ENCODE measurements at places on chromosomes 6 and 20.
A peak's percentile ranks its signal among the peaks of the same experiment; 100 is the strongest.

GRCh38 chr20:20993372-20993771, 112.8 kb downstream of the LINC00237 start:
- DNase-seq: no peak

DNA sequence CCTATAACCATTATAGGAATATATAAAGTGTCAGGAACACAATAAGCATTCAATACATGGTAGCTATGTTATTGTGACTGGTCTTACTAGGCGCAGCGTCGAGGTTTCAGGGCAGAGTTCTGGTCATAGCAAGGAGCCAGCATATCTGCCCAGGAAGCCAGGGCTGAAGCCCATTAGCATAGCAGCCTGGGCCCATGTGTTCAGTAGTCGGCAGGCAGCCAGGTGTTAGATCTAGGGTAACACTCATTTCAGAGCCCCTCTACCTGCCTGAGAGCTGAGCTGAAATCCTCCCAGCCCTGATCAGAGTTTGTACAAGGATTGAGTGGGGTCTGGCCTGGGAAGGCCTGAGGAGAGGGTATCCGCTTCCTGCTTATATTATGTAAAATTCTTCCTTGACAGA, 32.1 kb downstream of the C20orf173 start:
- no peak for DNase-seq

- no peak for DNase-seq
Observed at GRCh38 chr20:60365064-60365666, 406.9 kb downstream of the CDH26 start.

DNA sequence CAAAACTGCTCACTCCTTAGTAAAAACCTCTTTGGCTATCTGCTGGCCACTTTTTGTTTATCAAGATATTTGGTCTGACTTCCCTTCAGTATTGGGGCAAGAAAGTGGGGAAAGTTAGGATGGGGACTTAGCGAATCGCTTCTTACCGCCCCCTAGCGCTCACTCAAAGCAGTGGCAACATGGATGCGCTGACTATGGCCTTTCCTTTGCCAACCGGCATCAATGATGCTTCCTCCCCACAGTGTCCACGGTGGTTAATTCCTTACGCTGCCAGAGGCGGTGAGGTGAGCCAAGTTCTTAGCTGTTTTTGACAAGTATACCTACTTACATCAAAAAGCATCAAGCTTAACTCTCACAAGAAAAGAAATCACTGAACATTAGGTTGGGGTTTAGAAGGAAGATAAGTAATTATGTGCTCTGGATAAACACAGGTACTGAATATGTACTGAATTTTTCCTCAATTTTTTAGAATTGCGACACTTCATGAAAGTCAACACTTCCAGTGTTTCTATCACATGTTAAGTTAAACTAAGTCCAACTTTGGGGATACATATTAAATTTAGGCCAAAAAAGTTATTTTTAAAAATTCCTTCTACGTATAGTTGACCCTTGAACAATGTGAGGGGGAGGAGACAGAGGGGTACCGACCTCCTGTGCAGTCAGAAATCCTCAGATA, 86.7 kb downstream of the GMDS start:
- peak; percentile 37 for DNase-seq

DNA sequence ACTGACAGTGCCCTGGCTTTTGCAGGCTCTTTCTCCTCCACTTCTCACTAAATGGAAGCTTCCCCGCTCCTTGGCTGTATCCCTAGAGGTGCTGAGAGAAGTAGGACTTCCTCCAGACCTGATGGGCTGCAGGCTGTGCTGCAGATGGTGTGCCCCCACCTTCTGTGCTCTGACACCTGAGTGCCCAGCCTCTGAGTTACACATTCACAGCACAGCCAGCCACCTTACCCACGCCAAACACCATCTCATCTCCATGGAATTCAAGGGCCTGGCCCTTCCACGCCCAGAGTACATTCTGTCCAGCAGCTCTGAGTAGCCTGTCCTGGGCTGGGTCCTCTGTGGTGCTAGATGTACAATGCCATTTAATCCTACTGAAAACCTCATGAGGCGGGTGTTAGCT, 5.3 kb downstream of the SFTA2 start:
- DNase-seq: no peak

- no peak for DNase-seq
Observed at GRCh38 chr20:41567615-41568014, 50.6 kb downstream of the CHD6 start.

- no peak for DNase-seq
Observed at GRCh38 chr20:5766085-5766764, 16.0 kb downstream of the SHLD1 start.

- peak; percentile 76 for DNase-seq
Observed at GRCh38 chr20:35821807-35822242, 50.0 kb downstream of the PHF20 start.

- no peak for DNase-seq
Observed at GRCh38 chr6:54138795-54139194, 27.6 kb downstream of the MLIP start.

DNA sequence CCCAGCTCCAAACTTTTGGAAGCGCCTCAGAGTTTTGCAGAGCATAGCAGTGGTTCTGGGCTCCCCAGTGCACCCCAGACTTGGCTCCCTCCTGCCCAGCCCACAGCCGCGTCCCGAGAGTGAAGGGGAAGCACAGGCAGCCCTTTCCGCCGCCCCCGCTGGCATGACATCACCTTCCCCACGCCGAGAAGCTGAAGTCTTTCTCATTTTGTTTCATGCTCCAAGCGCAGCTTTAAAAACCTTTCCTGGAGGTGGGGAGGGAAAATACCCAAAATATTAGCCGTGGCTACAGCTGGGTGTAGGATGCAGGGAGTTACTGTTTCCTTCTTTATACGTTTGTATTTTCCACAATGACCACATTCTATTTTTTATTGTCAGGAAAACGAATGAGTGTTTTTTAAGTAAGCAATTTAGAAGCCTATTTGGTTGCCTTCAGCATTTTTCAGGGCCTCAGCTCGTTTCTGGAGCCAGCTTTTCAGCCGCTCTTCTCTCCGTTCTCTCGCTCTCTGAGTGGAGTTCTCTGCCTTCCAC, 72.9 kb downstream of the SNX5 start:
- DNase-seq: no peak

DNA sequence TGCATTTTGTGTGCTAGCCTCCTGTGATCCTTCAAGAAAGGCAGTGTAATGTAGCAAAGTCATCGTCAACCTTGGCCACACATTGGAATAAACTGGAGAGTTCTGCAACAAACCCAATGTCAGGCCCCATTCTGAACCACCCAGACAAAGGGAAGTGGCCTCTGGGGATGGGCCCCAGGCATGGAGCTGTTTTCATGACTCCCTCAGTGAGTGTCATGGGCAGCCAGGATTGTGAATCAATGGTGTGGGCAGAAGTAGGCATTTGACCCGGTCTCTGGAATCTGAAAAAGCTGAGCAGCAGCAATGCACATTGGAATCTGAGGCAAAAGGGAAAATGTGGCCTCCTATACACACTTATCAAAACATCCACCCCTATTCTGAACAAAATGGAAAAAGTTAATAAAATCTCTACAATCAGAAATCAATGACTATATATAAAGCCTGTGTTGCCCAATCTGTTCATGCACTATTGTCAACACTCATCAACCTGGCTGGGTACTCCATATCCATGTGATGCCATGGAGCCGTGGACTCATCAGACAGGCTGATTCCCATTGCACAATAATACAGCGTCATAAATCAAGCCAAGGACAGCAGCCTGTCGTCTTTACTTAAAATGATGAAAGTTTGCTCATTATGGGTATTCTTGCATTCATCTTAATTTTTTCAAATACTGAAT, 134.9 kb upstream of the STMND1 start:
- DNase-seq: peak; percentile 40

- no peak for DNase-seq
Observed at GRCh38 chr20:10319855-10320254, 101.2 kb downstream of the SNAP25 start.

- peak; percentile 82 for DNase-seq
Observed at GRCh38 chr6:81331526-81331925, 421.0 kb downstream of the TENT5A start.

DNA sequence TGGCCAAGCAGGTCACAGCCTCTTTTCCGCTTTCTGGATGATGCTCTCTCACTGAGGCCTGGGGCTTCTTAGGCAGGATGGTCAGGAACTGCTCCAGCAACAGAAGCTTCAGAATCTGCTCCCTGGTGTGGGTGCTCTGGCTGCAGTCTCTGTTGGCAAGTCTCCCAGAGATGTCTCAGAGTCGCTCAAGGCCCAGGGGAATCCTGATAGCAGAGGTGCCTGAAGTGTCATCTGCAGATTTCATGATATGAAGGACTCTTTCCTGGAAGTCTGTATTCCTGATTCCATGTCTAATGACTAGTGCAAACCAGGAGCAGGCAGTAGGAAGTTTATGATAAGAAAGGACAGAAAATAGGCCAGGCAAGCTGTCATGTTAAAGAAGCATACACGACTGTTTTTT, 20.3 kb downstream of the ZSCAN31 start:
- peak; percentile 13 for DNase-seq

DNA sequence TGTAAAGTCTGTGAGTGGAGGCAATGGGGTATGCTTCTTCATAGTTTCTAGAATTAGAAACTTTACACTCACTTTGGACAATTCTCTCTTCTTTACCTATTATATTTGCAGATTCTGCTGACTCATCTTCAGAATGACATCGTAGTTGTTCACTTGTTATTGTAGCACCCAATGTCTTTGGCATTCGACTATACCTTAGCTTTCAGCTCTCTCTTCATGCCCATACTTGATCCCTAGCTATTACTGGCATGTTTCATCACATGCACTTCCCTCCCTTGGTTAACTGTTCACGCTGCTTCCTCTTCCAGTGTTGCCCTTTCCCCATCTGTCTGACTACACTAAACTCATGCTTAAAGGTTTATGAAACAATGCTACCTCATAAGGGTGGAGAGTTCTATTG, 298.1 kb upstream of the TCF21 start:
- peak; percentile 34 for DNase-seq

DNA sequence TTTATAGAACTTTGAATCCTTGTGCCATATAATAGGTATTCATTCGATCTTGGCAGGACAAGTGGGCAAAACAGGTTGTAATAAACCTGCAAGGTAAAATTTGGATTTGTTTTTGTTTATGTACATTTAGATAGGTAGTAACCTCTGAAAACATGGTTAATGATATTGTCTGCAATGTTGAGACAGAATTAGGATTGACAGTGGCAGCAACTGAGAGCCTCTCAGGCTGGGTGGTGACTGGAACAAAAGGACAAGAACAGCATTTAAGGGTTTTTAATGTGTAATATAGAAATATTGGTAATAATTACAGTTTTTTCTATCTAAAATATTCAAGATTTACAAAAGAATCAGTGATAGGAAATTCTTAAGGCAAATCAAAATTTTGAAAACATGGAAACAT, 382.0 kb downstream of the TFAP2B start:
- no peak for DNase-seq

DNA sequence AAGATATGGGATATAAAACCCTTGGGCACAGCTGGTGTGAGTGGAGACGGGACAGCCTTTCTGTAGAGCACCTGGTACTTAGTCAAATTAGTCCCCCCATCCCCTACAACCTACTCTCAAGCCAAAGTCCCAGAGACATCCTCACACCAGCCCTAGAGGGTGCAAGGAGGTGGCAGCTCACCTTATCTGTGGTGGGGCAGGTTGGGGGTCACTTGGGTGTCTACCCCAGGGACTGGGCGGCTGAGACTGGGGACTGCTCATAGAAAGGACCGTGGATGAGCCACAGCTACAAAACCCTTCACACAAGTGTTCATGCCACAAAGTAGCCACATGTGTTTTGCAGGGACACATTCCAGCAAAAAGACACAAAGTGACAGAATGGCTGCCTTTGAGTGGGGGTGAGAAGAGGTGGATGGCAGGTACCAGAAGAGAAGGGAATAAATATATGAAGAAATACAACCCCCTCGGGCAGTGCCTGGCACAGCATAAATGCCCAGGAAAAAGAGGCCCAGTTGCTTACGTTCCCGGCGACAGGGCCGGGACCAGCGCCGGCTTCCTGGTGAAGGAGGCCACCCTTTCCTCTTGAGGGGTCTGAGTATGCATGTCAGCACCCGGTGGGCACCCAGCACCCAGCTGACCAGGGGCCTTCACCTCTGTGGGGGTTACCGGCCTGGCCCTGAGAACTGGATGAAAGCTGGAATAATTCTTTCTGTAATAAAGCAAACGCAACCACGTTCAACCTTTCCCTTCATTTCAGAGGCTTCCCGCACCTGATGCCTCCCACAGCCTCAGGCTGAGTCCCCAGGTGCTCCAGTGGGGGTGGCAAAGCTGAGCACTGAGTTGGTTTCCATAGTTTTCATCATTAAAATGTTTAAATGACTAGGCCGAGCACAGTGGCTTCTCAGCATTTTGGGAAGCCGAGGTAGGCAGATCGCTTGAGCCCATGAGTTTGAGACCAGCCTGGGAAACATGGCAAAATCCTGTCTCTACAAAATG, 14.4 kb upstream of the CEBPB start:
- DNase-seq: no peak

GRCh38 chr6:113995634-113996033, 24.7 kb upstream of the HDAC2 start:
- peak; percentile 94 for DNase-seq

GRCh38 chr6:84526631-84527030, 237.8 kb downstream of the TBX18 start:
- DNase-seq: no peak

DNA sequence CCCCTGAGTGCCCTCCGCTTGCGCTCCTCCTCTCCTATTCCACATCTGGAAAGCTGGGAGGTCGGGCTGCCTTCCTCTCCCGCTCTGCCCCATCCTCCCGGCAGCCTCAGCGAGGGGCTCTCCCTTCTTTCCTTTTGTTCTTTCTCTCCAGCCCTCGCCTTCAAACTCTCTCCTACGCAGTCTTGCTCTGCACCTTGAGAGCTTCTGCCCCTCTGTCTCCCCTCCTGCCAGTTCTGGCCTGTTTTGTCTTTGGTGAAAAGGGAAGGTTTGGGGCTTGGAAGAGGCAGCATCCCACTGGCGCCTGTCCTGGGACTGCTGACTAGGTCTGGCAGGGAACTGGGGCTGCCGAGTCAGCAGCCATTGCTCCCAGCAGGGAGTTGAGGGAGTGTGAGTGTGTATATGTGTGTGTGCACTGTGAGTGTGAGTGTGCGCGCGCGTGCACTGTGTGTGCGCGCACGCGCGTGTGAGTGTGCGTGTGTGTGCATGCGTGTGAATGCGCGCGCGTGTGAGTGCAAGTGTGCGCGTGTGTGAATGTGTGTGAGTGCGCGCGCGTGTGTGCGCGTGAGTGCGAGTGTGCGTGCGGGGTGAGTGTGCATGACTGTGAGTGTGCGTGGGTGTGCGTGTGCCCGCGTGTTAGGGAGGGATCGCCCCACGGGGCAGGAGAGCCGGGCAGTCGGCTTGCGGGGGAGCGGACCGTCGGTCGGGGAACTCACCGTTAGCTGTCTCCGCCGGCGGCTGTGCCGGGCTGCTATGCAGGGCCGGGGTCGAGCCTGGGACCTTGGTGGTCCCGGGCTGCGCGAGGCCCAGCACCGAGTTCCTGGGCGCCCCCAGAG, 523 bp downstream of the CPXM1 start:
- DNase-seq: peak; percentile 22

GRCh38 chr6:14118091-14118439, 493 bp downstream of the CD83 start:
- DNase-seq: no peak

GRCh38 chr20:31537116-31537871, 23.1 kb downstream of the HM13 start:
- DNase-seq: no peak

Measured in fibroblast of skin of scalp (primary cell).